Caki2 (cell line): ENCODE measurements at places on chromosomes 1 and 21.

GRCh38 chr1:29650041-29650400, 413.7 kb downstream of the PTPRU start:
- DNase-seq = no peak

DNA sequence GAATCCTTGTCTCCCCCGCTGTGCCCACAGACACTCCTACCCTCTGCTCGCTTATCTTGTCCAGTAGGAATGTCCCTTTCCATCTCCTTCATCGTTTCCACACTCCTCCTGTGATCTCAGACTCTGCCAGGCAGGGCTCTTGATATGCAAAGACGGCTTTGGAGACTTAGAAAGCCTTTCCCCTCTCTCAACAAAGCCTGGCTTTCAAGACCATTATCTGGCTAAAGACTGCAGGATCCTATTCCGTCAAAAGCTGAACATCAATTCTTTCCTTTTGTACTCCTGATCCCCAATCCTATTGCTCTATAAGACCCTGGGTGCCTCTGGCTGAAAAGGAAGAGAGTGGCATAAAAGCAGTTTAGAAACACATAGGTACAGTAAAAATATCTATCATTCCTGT, 63.9 kb downstream of the SDC3 start:
- no peak for DNase-seq

- no peak for DNase-seq
Measured at GRCh38 chr1:208866386-208866955, 622.3 kb upstream of the PLXNA2 start.

GRCh38 chr1:187338762-187339412, 510.1 kb downstream of the PLA2G4A start:
- no peak for DNase-seq

- peak; percentile 84 for DNase-seq
Measured at GRCh38 chr1:179142889-179143299, 61.0 kb downstream of the TOR3A start.

DNA sequence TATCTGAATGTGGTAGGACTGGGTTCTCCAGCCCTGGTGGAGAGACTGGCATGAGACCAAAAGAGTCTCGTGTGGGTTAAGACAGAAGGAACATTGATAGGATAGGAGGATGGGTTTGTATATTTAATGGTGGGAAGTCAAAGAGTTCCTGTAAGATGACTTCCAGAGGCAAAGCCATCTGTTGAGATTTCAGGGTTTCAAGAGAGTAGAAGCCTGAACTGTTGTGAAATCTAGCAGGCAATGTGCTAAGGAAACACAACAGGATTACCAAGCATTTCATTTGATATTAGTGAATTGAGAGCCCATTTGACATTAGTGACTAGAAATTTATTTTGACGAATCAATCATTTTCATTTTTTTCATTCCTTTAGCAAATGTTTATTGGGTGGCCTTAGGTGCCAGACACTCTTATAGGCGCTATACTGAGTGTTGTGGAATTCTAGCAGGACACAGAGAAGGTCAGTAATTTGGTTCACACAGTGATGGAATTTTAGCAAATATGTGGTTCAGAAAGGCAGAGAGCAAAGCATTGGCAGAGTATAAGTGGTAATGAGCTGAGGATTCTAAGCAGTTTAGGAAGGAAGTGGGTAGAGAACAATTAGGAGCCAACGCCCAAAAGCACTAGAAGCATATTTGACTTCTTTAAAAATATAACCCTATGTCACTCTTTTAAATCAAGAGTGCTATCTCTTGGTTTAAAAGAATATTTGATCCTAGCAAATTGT, 149.3 kb downstream of the AK5 start:
- no peak for DNase-seq

DNA sequence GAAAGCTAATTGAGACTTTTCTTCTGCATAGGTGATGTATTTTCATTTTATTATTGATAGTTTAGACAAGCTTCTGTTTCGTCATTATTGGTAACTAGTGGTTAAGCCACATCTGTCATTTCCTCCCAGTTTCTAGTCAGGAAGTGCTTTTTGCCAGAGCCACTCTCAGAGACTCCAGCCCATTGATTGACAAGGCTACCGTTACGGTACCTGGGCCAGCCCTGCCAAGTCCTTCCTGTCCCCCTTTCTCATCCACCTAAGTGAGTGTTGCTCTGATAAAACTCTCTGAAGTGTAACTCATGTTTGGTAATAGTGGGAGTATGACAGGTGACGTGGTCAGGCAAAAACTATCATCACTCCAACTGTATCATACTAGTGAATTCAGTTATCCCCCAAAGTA, 29.6 kb upstream of the AGL start:
- no peak for DNase-seq

DNA sequence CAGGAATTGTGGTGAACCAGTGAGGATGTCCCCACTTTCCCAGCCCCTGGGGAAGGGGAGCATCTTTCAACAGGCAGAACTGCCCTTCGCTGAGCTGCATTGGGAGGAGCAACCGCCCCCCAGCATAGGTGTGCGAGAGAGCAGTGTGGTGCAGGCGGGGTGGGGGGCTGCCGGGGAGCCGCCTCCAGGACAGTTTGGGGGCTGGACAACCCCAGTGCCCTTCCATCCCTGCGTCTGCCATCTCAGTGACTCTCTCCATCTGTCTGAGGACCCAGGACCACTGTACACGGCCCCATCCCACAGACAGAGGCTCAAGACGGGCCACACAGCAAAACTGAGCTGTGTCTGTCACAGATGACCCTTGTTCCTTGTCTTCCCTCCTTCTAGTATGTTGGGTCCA, 14.2 kb downstream of the PODN start:
- DNase-seq = no peak

- no peak for DNase-seq
Measured at GRCh38 chr1:38436006-38436405, 389.4 kb upstream of the POU3F1 start.

GRCh38 chr1:201414051-201414738, 7.3 kb downstream of the TNNI1 start:
- DNase-seq = no peak

GRCh38 chr21:46021978-46022544, 40.5 kb downstream of the COL6A1 start:
- DNase-seq = no peak

DNA sequence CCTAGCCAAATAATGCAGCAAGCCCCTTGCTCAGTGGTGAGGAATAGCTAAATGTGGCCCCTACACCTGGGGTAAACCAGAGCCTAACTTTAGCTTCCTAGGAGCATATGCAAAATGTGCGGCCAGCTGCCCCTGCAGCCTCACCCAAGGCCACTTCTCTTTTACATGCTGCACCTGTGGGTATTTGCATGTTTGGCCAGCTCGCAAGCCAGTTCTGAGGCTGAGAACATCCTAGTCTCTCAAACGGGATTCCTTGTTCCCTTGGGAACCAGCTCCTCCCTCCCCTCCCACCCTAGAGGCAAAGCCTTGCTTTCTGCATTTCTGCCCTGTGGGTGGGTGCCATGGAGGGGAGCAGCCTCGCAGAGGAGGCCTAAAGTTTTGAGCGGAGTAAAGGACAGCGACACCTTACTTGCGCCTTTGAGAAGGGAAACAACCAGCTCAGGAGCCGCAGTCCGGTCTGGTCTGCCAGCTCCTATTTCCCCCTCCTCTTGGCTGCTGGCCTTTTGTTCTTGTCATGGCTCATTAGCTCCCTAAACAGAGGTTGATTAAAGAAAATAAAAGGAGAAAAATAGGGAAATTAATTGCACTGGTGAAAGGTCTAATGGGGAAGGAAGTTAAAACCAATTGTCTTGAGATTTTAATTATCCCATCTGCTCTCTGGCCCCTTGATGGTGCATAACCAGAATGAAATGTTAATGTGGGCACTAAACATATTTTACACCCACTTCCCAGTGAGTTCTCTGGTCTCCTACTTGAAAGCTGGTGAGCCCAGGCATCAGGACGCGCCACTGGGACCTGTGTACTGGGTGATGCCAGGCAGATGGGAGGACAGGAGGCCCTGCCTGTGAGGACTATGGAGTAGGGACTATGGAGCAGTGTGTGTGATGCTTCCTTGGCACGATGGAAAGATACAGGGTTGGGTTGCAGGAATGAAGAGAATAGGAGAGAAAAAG, 68.7 kb downstream of the TEX35 start:
- no peak for DNase-seq

- DNase-seq = no peak
Measured at GRCh38 chr1:5998051-5998905, 6.1 kb upstream of the NPHP4 start.

DNA sequence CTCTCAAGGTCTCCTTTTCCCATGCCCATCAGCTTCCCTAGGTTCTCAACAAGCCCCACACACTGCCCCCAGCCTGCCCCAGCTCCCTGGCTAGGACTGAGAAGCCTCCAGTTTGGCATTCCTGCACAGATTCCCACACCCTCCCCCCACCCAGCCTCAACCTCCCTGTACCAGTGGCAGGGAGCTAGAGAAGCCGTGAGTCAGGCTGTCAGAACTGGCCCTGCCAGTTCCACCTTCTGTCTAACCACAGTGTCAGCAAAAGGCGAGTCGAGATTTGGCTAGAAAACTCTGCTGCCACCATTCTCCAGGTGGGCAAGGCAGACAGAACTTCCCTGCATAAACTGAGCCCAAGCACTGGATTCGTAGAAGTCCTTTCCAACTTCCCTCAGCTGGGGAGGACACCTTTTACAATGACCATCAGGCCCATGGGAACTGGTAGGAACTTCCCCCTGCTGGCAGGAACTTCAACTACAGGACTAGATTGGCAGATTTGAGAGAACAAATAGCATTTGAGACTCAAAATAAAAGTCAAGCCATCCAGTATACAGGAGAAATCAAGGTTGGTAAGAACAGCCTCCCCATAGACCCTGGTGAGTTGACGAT, 31.0 kb downstream of the TNNT2 start:
- DNase-seq = peak; percentile 41

- DNase-seq = peak; percentile 48
Measured at GRCh38 chr1:200279810-200280411, 129.9 kb downstream of the ZNF281 start.

DNA sequence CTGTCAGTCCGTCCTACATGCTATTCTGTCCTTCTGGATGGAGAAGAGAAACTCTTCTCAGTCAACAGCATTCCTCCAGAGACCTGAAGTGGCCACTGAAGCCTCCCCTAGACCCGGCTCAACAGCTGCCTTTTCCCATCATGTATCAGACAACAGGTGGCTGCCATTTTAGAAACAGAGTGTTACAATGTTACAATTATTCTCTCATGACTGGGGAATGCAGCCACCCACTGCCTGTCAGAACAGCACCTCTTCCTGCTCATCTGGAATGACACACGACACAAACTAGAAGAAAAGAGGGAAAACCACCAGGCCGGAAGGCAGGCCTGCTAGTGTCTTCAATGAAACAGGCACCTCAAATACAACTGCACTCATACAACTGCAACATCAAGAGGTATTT, 105.3 kb downstream of the PGBD5 start:
- DNase-seq = no peak

GRCh38 chr1:54278941-54279422, 79.0 kb downstream of the MRPL37 start:
- DNase-seq = no peak

DNA sequence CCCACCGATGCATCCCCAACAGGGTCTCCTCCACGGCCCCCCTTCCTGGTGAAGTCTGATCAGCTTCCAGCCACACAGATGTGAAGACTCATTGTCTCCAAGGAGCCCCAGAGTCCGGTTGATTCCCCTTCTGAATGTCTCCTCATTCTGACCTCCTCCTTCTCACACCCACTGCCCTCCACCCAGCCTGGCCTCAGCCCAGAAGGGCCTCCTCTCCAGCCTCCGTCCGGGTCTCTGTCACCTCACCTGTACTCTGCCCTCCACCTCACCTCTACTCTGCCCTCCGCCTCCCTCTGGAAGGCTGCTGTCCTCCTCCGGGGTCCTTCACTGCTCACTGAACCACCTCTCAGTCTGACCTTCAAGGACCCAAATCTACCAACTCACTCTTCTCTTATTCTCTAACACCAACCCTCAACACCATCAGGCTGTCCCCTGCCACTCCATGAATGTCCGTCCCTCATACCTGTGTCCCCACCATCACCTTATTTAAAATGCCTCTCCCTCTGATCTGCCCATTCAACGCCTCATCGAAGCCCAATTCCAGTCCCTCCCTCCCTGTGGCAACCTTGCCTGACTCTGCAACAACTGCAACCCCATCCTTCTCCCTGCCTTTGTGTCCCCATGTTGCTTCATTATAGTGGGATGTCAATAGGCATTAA, 201.2 kb downstream of the TOMM20 start:
- no peak for DNase-seq

DNA sequence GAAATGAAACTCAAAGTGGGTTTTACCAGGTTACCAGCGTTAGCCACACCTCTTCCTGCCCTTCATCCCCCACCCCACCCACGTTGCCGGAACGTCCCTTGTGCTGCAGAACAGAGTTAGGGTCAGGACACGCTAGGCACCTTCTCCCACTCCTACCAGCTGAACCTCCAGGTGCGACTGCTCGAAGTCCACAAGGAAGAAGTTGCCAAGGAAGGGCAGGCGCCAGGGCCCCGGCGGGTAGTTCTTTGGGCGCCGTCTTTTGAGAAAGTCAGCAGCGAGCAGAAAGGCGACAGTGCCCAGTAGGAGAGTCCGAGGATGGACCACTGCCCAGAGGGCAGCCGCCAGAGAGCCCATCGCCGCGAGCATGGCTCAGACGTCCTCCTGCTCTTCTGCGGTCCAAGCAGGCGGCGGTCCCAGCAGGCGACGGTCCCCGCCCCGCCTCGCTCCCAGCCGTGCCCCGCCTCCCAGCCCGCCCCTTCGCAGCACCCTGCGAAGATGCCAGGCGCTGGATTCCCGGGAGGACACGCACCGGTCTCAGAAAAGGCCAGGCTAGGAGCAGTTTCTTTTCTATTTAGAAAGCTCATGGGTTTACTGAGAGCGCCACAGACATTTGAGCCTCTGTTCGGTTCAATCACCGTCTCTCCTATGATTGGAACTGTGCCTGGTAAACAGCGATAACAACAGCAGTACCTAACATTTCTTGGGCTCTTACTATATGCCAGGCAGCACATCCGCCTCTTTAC, at the start of gene CYP2J2:
Gene CYP2J2, minus strand, starts transcription at position 393 of the 743 bp plus-strand sequence. Its CDS starts 27 bp downstream, at position 366.
- peak; percentile 40 for DNase-seq
